ENCODE measurements at places on chromosomes 13 and 19.

GRCh38 chr13:104962411-104962810, 1573.1 kb downstream of the EFNB2 start:
- no peak for DNase-seq

- no peak for DNase-seq
Observed at GRCh38 chr19:3607303-3608078, 816 bp upstream of the TBXA2R start.

GRCh38 chr19:38265921-38266429, 1.6 kb downstream of the SPINT2 start:
- DNase-seq, result no peak

GRCh38 chr19:46999878-47000277, 19.8 kb upstream of the NPAS1 start:
- no peak for DNase-seq

- no peak for DNase-seq
Observed at GRCh38 chr19:1182727-1183126, 8.7 kb upstream of the SBNO2 start.

DNA sequence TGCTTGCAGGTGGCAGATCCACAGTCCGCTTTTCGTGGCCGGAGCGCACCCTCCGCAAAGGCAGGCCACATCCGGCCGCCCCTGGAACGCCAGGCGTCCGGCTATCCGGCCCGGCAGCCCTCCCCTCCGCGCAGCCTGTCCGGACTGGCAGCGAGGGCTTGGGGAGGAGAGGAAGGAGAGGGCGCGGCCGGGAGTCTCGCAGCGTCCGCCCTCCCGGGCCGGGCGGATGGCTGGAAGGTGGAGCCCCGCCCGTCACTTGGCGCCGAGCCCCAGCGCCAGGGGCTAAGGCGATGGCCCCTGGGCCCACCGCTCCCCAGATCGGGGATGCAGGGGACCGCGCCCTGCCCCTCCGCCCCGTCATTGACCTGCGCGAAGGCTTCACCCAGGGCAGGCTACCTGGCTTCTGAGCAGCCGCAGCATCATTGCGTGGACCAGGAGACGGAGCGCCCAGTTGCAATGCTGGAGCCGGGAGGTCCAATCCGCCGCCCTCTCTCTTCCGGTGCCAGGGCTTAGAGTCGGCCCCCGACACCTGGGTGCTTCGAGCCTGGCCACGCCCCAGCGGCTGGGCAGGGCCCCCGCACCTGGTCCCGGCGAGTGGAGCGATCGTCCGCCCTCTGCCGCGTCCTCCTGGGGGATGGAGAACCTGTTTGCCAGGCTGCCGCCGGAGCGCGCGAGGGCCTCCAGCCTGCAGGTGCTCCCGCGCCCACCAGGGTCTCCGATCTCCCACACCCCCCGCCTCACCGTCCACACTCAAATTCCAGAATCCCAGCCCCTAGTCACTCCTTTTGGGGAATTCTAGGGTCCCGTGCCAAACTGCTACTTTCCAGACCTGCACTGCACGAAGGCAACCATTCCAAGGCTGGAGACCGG, at the start of gene FUT1:
TSS of gene FUT1 (minus strand) at position 146 of the 870 bp plus-strand sequence. CDS start 1,360 bp downstream, outside the sequence.
- DNase-seq, result peak; percentile 48

DNA sequence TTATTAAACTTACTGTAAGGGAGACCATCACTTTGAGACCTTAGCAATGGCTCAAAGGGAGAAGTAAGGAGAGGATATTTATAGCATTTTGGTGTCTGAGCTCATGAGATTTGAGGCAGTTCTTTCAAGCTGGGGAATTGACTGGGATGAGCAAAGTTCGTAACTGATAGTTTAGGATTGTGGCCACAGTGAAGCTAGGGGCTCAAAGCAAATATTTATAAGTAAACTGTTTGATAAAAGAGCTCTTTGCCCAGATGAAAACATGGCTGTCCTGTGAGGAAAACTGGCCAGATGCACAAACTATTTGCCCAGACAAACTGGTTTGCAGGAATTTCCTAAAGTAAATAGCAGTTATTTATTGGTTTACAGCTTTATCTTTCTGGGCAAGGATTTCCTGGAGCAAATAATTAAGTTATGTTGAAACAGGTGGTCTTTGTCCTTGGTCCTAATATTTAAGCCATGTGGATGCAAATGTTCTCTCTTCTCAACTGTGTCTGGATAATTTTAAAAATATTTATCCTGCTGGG, 59.7 kb upstream of the TMTC4 start:
- no peak for DNase-seq

DNA sequence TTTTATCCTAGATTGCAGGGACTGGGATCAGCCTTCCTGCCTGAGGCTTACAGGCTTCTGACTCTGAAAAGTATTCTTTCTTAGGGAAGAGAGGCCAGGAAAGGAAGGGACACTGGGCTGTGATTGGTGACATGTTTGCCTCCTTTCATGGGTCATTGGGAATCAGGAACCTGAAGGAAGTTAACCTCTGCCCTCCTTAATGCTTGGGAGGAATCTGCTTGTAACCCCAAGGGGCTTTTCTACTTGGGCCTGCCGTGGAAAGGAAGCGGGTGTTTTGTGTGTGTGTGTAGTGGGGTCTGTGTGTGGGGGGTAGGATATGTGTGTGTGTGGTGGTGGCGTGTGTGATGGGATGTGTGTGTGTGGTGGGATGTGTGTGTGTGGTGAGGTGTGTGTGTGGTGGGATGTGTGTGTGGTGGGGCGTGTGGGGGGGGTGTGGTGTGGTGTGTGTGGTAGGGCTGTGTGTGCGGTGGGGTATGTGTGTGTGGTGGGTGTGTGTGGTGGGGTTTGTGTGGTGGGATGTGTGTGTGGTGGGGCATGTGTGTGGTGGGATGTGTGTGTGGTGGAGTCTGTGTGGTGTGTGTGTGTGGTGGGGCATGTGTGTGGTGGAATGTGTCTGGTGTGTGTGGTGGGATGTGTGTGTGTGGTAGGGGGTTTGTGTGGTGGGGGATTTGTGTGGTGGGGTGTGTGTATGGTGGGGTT, 41.3 kb upstream of the NPAS1 start:
- DNase-seq, result no peak

DNA sequence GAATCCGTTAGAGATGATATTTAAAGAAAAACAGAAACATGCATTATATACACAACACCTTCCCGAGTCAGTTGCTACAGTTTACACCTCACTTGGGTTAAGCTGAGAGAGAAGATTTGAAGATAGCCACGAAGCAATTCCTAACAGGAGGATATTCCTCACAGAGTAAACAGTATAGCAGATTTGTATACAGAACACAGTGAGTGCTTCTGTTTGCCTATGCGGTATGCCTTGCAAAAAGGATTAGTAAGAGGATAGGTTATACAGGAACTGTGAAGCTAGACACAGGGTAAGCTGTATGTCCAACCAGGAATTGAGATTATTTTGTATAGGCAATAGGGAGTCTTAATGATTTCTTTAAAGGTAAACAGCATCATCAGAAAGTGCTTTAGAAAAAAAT, 471.8 kb downstream of the LIG4 start:
- no peak for DNase-seq

DNA sequence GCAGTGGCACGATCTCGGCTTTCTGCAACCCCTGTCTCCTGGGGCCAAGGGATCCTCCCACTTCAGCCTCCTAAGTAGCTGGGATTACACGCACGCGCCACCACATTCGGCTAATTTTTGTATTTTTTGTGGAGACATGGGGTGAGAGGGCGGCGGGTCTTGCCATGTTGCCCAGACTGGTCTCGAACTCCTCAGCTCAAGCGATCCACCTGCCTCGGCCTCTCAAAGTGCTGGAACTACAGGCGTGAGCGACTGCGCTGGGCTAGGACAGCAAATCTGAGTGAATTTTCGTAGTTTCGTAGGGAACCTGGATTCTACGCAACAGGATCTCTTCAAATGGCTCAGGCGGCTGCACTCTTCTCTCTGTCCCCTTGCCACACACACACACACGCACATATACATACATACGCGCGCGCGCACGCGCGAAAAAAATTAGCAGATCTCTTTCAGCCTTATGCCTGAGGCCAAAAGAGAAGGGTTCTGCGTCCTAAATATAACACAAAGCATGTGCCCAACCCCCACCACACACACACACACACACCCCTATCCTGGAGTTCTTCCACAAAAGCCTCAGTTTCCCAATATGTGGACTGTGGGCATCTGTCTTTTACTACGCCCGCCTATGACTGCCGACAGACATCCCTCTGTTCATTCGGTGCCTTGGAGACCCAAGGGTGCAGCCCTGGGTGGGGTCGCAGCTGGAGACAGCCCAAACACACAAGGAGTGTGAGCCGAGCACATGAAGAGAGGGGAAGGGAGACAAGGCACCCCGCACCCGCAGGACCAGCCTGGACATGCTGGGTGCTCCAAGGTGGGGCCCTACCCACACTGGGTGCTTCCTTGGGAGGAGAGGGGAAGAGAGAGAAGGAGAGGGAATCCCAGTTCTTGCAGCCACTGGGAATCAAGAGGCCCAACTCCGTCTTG, 616 bp downstream of the PINLYP start:
- no peak for DNase-seq

DNA sequence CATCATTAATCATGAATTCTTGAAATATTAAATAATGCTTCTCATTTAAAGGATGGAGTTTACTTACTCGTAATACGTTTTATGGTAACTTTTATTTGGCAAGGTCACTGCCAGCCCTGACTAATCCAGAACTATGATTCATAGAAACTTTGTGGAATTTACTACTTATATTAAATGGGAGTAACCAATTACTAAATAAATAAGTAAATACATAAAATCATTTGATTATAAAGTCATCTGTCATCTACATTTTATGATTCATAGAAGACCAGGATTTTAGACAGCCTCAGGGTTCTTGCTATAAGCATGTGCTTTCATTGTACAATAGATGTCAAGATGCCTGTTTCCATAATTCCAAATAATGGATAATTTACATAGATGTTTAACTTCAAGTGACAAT, 611.1 kb downstream of the TBC1D4 start:
- DNase-seq, result no peak

DNA sequence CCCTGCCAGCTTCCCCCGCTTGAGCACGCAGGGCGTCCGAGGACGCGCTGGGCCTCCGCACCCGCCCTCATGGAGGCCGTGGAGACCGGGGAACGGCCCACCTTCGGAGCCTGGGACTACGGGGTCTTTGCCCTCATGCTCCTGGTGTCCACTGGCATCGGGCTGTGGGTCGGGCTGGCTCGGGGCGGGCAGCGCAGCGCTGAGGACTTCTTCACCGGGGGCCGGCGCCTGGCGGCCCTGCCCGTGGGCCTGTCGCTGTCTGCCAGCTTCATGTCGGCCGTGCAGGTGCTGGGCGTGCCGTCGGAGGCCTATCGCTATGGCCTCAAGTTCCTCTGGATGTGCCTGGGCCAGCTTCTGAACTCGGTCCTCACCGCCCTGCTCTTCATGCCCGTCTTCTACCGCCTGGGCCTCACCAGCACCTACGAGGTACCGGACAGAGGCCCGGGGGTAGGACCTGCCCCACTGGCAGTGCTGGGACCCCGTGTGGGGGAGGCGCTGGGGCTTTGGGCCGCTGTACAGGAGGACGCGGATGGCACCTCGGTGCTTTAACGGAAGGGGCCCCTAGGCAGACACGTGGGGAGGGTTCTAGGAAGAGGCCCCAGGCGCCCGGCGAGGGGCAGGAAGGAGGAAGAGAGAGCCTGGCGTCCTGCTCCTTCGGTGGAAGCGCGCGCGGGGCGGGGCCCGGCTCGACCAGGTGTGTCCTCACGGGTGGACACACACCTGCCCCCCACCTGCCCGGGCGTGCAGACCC, 681 bp downstream of the SLC5A5 start:
- DNase-seq, result no peak

- DNase-seq, result no peak
Observed at GRCh38 chr13:108084840-108085239, 130.5 kb downstream of the LIG4 start.

DNA sequence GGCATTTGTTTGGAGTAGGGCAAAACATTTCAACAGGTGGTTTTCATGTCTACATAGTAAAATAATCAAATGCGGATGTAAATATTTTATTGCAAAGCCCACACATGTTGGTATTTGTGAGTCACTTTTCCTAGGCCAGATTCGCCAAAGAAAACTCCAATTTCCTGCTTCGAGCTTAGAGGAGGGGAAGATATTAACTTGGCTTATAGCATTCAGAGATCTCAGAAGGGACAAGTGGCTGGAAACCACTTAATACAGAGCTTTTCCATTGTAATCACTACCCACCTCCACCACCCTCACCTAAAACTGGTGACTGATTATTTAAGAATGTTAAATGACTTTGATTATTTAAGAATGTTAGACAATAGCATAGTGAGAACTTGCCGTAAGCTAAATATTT, 530.6 kb upstream of the SPRY2 start:
- no peak for DNase-seq

GRCh38 chr13:77415253-77416071, 88.6 kb upstream of the MYCBP2 start:
- DNase-seq, result no peak

- no peak for DNase-seq
Observed at GRCh38 chr19:52640916-52641315, 2.8 kb upstream of the ZNF83 start.
